ENCODE measurements at places on chromosomes 3 and 15.
A peak's percentile ranks its signal among the peaks of the same experiment; 100 is the strongest.

- no peak for DNase-seq
These were observed 51.5 kb upstream of the CDV3 start for GRCh38 chr3:133521946-133522345.

- no peak for DNase-seq
These were observed 41.4 kb downstream of the EOMES start for GRCh38 chr3:27680517-27681246.

DNA sequence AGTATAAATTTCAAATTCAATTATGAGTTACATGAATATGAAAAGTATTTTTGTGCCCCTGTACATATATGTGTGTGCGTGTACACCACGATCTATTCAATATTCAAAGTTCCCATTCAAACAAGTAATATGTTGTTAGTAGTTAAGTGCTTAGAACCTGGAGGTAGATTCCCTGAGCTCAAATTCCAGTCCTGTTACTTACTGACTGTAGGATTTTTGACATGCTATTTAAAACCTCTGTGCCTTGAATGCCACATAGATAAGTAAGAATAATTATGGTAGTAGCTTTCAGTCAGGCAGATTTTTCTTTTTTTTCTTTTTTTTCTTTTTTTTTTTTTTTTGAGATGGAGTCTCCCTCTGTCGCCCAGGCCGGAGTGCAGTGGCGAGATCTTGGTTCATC lies 53.3 kb upstream of the CMSS1 start:
- DNase-seq: no peak

- DNase-seq: no peak
These were observed 53.1 kb downstream of the GRIP2 start for GRCh38 chr3:14487086-14487485.

GRCh38 chr3:24299246-24299805 lies 195.3 kb downstream of the THRB start:
- no peak for DNase-seq

DNA sequence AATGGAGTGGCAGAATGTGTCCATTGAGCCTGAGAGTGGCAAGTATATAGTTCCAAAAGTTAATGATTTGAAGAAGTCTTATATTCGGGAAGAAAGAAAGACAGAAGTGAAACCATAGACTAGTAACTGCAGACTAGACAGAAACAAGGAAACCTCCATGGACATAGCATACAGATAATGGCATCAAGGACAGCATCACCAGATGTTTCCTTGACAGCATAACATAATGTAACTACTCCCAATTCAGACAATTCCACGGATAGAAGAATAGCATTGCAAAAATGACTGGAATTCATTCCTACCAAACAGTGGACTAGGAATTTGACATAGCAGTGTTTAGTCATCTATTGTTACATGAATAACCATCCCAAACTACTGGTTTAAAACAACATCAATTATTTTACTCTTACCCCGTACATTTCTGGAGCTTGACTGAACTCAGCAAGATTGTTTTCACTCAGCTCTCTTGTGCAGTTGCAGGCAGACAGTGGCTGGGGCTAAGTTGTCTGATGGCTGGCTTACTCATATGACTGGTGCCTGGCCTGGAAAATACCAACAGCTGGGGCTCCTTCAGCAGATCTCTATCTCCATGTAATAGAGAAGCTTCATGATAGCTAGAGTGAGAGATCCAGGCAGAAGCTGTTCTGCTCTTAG lies 109.7 kb upstream of the GADL1 start:
- DNase-seq: peak; percentile 88

DNA sequence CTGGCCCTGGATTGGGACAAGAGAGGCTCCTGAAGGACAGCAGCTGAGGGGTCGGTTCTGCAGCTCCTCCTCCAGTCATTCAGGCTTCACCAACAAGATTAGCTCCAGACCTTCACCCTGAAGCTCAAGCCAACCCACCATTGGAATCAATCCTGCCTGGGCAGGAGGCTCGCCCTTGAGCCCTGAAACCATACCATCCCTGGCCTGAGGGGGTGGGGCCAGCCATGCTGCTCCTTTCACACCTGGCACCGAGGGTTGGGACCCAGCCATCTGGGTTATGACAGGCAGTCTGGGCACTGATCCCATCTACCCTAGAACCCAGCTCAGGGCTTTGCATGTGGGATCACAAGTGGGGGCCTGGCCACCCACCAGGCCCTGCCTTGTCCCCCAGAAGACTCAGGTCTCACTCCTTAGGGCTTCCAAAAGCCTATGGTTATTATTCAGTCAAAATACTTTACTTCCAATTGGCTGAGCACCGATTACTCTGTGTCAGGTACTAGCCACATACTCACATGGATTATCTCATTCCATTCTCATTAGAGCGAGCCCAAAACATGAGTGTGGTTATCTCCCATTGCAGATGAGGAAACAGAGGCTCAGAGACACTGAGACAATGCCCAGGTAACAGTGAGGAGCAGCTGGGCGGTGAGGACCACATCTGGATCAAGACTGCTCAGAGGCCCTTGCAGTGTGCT lies 3.1 kb downstream of the ABHD14B start:
- no peak for DNase-seq

DNA sequence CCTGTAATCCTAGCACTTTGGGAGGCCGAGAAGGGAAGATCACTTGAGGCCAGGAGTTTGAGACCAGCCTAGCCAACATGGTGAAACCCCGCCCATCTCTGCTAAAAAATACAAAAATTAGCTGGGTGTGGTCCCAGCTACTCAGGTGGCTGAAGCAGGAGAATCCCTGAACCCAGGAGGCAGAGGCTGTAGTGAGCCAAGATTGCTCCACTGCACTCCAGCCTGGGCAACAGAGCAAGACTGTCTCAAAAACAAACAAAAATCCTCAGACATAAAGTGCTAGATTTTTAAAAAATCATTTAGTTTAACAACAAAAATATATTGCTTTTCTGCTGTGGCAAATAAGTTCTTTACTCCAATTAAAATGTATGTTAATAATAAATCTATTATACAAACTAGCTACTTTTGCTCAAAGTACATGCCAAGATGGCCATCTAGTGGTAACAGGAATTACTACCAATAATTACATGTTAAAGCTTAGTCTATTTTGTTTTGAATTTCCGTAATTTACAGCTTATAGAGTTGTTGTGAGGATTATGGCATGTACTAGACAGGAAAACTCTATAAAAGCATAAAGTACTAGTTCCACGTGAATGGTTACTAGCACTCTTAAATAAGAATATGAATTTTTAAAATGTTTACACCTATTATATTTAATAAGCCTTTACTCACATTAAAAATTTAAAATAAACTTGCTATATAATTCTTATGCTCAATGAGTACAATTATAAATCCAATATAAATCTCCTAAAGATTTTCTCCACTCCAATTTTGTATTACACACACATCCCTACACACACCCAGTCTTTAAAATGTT lies 39.0 kb downstream of the GABPB1 start:
- peak; percentile 68 for DNase-seq

GRCh38 chr3:139093840-139094239 lies 49.1 kb upstream of the PRR23C start:
- DNase-seq: no peak

GRCh38 chr3:180870008-180870699 lies 42.3 kb upstream of the FXR1 start:
- DNase-seq: no peak

DNA sequence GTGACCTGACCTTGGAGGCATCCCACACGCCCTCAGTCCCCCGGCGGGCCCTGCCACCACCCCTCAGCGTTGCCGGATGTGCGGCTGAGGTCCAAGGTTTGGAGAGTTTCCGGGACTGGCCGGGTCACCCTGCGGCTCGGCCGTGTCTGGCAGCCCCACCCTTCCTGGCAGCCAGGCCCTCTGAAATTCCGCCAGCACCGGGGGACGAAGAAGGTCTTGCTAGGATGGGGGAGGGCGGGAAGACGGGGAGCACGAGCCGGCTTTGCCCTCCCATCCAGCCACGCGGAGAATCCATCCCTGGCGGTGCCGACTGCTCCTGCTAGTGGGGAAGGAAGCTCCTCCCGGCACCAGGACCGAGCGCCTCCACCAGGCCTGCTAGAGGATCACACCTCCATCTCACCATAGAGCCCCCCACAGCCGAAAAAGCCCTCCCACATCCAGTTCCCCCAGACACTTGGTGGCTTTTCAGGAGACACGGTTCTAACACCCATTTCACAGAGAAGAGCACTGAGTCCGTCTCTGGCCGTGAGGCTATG lies 81.5 kb downstream of the CPN2 start:
- DNase-seq: no peak

DNA sequence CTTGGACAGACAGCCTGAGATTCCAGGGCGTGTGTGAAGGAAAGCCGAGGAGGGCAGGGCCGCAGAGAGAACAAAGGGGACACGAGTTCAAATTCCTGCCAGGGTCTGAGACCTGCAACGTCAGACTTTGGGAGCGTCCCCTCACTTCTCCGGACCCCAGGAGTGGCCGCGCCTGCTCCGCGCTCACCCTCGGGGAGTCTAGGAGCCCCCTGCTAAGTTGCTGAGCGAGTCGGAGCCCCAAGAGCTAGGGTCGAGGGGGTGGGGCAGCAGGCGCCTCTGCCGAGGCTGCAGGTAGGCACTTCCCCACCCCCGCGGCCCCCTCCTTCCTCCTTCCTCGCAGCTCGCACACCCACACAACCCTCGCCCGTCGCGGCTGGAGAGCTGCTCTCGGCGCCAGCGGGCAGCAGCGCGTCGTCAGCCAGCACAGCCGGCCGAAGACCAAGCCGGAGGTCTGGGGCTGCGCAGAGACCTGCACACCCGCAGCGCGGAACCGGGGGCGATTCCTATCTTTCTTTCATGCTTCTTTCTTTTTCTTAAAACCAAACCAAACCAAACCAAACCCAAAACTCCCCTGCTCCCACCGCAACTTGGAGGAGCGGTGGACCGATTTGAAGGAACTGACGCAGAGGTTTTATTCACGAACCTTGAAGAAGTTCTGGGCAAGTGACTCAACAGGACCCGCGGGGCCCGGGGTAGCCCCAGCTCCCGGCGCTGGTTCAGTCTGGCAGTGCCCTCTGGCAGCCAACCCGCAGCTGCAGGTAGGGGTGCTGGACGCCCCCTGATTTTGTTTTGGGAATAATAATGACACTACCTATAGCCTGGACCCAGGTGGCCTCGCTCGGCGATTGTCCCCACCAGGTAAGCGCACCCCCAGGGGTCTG lies at the start of gene ANKRD34C:
TSS of gene ANKRD34C (plus strand) at position 352 of the 881 bp plus-strand sequence. CDS start 10,563 bp downstream, outside the sequence.
- no peak for DNase-seq

DNA sequence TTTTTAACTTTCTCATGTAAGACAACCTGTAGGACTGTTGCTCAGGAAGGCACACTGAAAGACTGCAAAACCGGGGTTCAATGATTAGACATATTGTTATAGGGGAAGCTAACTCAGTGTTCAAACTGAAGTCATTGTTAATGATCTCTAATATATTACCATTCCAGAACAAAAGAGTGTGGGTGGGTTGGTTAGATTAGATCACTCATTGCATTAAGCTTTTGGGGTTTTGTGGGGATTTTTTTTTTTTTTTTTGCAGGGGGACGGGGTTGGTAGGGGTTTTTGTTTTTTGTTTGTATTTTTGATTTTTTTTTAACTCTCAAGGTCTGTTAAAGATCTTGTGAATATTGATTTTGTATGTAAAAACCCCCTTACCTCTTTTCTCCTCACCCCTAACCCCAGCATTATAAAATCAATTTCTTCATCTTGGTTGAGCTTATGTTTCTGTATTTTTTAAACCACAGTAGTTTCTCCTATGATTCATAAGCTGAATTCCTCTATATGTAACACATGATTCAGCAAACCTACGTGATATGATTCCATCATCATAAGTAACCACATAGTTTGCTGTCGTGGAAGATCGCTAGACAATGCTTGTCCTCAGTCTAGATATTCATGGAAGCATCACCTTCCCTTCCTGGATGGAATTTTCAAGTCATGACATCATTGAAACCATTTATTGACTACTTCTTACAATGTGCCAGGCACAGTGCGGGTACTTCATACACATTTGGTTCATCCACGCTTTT lies 544.1 kb upstream of the MDFIC2 start:
- peak; percentile 99 for DNase-seq

DNA sequence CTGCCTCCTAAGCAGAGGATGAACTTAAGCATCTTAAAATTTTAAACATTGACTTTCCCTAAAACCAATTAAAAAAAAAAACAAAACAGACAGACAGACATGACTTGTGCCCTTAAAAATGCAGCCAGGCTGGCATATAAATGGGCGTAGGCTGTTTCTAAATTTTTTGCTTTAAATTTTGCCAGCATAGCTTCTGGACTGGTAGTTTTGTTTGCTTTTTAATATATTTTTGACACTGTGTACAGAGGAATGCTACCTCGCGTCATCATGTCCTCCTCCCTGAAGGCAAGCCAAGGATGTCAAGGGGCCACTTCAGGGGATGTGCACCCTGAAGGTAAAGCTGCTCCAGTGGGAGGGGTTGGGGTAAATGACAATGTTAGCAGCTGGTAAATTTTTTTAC lies 134.8 kb downstream of the PGPEP1L start:
- DNase-seq: no peak

- DNase-seq: no peak
These were observed 33.9 kb downstream of the FSTL1 start for GRCh38 chr3:120416868-120417267.

DNA sequence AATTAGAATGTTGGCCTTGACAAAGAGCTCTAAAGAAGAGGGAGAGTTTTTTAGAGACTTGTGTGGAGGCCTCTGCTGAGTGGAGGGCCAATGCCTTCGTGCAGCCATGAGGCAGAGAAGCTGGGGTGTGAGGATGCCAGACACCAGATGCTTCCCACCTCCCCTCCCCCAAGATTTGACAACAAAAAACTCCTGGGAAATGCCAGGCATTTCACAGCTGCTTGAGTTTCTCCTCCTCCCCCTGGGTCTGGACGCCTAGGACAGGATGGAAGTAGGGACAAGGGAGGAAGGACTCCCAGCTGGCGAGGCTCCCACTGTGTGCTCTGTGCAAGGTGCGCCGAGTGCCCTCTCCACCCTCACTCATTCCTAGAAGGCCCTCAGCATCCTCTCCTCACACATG lies 20.1 kb downstream of the TGM4 start:
- peak; percentile 24 for DNase-seq

- DNase-seq: no peak
These were observed 49.4 kb downstream of the CPN2 start for GRCh38 chr3:194301730-194302129.

DNA sequence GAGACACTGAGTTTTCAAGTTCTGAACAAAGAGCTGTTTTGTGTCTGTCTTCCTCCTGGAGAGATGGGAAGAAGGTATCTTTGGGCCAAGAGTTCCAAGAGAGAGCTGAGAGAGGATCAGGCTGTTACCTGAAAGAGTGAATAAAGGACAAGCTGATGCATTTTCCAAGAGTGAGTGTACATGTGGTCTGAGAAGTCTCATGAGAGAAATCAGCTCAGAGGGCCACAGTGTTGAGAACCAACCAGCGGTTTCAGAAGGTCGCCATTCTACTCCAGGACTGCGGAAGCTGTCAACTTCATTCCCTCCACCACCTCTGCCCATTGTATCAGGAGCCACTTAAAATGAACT lies 42.7 kb upstream of the PPP2R3A start:
- DNase-seq: no peak

DNA sequence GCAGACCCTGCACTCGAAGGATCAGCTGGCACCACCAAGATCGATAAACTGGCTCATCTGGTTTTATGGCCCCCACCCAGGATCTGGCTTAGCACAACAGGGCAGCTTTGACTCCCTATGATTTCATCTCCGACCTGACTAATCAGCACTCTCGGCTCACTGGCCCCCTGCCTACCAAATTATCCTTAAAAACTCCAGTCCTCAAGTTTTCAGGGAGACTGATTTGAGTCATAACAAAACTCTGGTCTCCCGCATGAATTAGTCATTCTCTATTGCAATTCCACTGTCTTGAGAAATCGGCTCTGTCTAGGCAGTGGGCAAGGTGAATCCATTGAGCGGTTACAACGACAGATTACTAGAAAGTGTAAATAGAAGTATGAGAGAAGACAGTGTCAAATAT lies 521.9 kb upstream of the RGMA start:
- no peak for DNase-seq
